ENCODE measurements at places on chromosomes 2 and 18.

DNA sequence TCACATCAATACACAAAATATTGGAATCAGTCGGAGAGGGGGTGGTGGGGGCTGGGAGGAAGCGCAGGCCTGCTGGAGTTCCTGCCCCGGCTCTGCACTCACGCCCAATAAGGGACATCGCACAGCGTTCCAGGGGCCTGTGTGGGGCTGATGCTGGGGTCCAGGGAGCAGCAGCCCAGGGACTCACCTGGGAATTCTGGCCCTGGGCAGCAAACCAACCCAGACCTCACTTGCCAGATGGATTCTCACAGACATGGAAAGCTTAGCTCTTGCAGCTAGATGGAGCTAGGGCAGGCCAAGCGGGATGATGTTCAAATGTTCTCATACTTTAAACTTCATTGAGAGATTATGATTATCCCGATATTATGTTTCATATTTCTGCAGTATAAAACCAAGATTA lies 266.6 kb upstream of the TANK start:
- no peak for DNase-seq

DNA sequence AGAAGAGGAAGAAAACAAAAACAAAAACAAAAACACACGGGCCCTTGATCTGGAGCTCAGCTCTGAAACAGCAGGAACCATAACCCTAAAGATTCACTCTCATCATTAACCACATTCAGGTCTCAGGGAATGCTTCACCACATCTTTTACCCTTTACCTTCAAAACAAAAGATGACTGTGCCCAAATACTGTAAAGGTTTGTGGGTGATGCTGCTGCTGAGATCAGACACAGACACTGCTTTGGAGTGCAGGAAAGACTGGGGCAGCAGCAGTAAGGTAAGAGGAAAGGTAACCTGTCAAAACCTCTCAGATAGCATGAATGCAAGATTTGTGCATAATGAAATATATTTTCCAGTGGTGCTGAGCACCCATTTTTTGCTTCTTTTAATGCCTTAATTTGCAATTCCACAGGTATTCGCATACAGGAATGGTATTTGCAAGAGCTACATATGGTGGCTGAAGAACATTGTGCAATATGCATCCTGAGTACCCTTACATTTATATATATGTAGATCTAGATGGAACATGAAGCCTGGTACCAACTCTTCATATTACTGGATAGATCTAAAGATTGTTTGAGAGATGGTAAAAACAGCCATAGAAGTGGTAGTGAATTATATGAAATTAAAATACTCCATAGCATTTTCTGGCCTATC lies 4.1 kb upstream of the FLACC1 start:
- no peak for DNase-seq

- DNase-seq: no peak
Measured at GRCh38 chr18:35581898-35582641, 530 bp downstream of the GALNT1 start.

DNA sequence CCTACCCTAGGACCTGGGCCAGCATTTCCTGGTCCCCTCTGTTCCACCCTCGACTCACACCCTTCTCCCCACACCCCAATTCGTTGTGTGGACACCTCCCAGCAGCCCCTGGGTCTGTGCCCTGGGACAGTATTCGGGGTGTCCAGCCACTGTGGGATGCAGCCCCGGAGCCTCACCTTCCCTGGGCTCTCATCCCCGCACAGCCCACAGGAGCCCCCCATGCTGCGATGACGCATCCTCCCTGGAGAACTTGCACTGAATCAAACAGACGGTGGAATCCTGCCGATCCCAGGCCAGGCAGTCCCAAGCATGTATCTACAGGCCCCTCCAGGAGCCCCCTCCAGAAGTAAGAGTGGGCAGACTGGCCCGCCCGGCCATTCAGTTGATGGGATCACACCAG lies 9.7 kb downstream of the ITM2C start:
- DNase-seq: no peak

- no peak for DNase-seq
Measured at GRCh38 chr2:218002845-218003180, at the start of gene TNS1. Gene TNS1, minus strand, starts transcription at chr2:218002995. Its CDS starts 123 bp downstream, at chr2:218002872.

GRCh38 chr18:45728336-45729010 lies 4.5 kb downstream of the SLC14A1 start:
- DNase-seq: no peak

GRCh38 chr2:216671081-216671411 lies 24.3 kb downstream of the IGFBP5 start:
- no peak for DNase-seq

- no peak for DNase-seq
Measured at GRCh38 chr2:43321446-43321845, 95.0 kb upstream of the ZFP36L2 start.

GRCh38 chr2:65075605-65076344 lies 19.6 kb downstream of the CEP68 start:
- DNase-seq: no peak

GRCh38 chr2:46350029-46350689 lies 53.0 kb downstream of the EPAS1 start:
- DNase-seq: no peak

- DNase-seq: no peak
Measured at GRCh38 chr2:85091838-85092237, 41.4 kb upstream of the TCF7L1 start.

DNA sequence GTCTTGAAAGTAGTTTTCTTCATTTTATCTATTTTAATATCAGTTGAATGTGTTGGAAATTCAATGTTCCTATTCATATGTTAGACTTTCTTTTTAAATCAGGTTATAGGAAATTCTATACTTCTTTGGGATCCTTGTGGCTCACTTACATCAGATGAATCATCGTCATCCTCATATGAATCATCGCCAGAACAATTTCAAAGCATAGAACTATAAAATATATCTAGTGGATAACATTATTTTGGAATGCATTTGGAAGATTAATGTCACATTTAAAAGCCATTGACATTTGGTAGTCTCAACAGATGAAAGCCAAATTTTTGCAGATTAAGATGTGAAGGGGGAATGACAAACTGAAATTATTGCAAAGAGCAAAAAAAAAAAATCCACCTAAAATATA lies 94.1 kb downstream of the FAM161A start:
- no peak for DNase-seq

- DNase-seq: no peak
Measured at GRCh38 chr2:235810846-235811245, 317.0 kb downstream of the AGAP1 start.

DNA sequence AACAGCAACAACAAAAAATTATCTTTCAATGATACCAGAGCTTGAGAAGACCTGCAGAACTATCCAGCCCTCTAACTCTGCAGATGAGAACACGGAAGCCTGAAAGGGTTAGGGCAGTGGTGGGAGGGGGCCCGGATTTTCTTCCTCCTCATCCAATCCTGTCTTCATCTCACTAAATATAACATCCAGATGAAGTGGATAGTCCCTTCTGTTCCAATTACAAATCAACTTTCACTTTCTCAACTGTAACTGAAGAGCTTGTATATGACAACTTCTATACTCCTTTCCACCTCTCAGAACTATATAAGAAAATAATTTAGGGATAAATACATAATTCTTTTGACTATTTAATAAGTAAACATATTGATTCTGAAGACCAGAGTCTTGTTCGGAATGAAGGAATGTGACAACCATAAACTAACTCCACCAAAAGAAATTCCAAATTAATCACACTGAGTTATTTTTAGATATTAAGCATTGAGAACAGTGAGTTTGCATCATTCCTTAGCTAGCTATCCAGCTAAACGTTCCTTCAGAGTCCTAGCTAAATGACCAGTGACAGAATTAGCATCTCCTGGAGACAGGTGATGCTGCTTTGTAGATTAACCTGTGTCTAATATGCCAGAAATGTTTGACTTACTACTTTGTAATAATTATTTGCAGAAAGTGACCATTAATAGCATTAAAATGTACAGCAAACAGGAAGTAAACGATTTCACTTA lies 32.7 kb downstream of the SFT2D3 start:
- DNase-seq: no peak

DNA sequence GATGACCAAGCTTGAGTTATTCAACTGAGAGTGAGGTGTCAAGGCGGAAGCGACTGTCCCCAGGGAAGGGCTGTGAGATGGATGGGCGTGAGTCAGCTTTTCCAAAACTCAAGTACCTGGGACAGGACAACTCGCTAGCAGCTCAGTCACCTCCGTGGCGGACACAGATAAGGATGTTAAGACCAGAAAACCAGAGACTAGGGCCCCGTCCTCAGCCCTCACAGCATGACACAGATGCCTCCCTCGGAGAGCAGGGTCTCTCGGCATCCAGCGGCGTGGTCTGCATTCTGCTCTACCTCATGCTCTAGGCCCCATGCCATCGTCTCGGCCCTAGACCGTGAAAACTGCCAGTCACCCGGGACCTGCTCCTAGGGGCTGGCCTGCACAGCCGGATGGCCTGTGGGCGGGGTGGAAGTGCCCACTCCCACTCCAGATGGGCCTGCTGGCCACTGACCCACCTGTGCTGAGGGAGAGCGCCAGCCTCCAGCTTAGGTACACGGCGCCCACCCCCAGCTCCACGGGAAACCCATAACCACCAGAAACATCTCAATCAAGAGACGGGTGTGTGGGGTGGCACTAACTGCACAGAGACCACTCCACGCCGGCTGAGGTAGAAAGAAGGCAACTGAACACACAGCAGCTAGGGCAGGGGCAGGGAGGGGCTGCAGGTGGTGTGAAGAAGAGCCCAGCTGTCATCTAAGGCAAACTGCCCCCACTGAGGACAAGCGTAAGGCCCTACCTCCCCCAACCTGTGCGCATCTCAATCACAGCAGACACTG lies 39.8 kb downstream of the ANO7 start:
- DNase-seq: no peak

- DNase-seq: no peak
Measured at GRCh38 chr18:12456441-12456840, 48.7 kb downstream of the PRELID3A start.

- DNase-seq: no peak
Measured at GRCh38 chr2:22879009-22879863, 505.7 kb upstream of the KLHL29 start.

- no peak for DNase-seq
Measured at GRCh38 chr2:226514895-226515294, 284.7 kb downstream of the IRS1 start.

DNA sequence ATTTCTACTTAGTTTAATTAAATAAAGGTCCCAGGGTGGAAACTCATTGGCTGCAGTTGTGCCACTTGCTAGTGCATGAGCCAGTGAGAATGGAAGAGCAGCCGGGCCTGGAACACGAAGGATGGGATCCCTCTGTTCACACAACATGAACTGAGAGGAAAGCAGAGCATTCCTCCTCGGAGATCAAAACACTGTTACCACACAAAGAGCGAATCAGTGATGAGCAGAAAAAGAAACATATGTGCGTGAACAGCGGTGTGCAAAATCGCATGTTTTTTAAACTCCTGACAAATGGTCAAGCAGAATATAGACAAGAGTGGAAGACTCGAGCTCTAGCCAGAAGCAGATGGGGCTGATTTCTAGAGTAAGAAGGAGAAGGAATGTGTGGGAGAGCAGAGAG lies 28.4 kb upstream of the ANKRD44 start:
- no peak for DNase-seq

DNA sequence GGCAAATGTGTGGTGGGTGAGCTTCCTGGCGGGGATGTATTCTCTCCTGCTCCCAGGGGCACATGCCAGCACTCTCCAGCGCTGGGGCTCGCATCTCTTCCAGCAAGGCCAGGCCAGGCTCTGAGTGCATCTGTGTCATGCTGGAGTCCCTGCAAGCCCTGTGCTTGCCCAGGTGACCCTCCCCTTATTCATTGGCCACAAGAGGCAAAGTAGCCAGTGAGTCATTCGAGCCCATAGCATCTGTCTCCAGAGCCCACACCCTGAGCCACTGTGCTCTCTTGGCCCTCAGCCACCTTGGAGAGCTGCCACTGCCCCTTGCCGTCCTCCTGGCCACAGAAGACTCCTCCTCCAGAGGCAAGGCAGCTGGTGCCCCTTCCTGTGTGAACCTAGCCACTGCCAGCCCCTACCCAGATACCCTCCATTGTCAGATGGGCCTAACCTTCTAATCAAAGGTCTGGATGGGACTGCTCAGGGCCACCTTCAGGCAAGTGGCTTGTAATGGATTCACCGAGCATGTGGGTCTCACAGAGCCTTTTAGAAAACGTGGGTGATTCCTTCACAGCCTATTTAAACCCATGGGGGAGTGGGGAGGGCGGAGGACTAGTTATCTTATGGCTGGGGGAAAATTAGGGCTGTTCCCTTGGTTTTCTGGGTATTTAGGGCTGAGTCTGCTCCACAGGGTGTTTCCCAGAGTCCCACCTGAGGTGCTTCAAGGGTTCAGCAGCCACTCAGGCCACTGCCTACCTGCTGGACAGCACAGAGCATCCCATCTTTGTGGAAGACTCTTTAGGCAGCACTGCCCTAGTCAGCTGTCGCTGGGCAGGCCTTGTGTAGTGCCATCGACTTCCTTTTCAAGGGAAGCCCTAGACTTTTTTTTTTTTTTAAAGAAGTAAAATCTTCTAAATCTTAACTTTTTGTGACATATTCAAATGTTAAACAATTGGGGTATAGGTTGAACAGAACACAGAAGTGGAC lies 137.4 kb downstream of the ACOXL start:
- no peak for DNase-seq

DNA sequence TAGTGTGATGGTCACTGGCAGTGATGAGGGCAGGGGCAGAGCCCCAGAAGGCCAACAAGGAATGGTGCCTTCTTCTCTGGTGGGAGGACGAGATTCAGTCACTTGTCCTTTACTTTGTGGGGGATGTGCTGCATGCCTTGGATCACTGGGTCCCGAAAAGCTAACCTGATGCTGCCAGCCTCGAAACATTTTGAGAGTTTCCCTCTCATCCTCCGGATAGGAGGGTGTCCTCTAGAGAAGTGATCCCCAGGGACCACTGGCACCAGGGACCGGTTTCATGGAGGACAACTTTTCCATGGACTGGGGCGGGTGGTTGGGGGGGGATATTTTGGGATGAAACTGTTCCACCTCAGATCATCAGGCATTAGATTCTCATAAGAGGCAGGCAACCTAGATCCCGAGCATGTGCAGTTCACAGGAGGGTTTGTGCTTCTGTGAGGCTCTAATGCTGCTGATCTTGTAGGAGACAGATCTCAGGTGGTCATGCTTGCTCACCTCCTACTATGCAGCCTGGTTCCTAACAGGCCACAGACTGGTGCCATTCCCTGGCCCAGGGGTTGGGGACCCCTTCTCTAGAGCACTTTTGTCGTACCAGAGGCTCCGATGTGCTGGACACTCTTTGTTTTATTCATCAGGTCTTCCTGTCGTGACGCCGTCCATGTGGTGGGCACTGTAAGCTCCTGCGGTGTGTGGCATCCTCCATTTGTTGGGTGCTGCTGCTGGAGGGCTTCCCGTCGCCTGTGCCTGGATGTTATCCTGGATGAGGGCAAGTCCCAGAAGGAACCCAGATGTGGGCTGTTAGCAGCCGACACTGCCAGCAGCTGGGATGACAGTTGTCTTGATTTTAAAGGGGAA lies 68.5 kb upstream of the HDAC4 start:
- no peak for DNase-seq

DNA sequence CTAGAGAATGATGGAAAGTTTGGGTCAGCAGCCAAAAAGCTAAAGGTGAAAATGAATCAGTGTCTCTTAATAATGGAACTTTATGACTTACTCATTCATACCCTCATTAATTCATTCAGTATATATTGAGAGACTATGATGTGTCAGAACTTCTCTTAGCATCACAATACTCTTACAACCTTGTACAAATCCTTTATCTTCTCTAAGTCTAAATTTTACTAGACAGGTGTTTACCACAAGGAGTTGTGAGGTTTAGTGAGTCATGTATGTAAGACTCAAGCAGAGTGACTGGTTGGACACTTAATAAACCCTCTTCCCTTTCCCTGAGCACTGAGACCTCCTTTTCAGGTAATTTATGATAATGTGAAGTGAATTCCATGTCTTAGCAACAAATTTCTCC lies 129.6 kb downstream of the PPP1R1C start:
- DNase-seq: no peak

GRCh38 chr2:8162552-8162951 lies 519.3 kb upstream of the ID2 start:
- no peak for DNase-seq

GRCh38 chr2:189515264-189515663 lies 65.3 kb downstream of the SLC40A1 start:
- no peak for DNase-seq
